ENCODE measurements at places on chromosomes 2 and 18. TPM values are rescaled to one million over a fixed set of nuclear protein-coding genes. Genes with fewer than 3 reads are reported as not detected.

DNA sequence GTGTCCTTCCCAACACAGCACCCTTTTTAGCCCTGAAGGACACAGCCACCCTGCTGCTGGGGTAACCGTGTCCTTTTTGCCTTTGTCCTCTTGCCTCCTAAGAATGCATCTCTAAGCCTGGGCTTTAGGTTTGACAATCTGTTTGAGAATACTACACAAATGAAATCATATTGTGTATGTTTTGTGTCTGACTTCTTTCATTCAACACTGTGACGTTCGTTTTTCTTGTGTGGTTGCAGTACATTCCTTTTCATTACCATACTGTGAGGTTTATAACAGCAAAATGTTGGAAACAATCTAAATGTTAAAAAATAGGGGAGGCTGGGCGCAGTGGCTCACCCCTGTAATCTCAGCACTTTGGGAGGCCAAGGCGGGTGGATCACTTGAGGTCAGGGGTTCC is 11.2 kb downstream of the ASPRV1 start:
- no peak for DNase-seq

GRCh38 chr2:138780908-138781307 is 718 bp upstream of the NXPH2 start:
- DNase-seq, result no peak

DNA sequence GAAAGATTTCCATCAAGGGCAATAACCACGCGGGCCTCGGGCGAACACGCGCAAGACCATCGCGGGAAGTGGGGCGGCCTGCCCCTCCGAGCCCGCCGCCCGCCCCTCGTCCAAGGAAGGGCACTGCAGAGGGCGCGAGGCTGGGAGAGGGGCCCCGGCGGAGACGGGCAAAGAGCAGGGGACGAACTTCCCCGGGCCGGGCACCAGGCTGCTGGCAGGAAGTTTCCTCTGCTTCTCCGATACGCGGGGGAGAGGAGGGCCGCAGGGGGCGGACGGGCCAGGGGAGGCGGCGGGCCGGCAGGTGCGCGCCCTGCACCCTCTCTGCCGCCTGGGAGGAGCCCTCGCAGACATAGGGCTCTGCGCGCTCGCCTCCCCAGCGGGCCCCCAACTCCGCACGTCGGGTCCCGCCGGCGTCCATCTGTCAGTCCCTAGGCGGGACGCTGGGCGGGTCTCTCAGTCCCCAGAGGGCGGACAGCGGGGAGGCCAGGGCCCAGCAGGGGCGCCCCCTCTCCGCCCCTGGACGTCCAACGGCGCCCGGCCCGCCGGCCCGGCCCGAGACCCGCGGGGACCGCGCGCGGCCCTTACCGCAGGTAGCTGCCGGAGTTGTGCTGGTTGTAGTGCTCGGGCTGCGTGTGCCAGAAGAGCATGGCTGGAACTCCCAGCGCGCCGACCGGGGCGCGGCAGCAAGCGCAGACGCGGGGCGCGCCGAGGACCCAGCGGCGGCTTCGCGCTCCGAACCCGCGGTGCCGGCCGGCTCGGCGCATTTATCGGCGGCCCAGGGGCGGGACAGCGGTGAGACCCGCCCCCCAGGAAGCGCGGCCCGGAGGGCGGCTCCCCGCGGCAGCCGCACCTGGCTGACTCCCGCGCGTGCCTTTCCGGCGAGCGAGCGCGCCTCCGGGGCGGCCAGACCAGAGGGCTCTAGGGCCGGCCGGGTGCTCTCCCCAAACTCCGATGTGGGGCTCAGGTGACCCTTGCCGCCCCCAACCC is at the start of gene TFCP2L1:
Gene TFCP2L1 (minus strand): TSS at position 740 of the 987 bp plus-strand sequence. CDS start 93 bp downstream, at position 647.
- peak; percentile 73 for DNase-seq

GRCh38 chr18:36724591-36725001 is 104.2 kb downstream of the TPGS2 start:
- no peak for DNase-seq

DNA sequence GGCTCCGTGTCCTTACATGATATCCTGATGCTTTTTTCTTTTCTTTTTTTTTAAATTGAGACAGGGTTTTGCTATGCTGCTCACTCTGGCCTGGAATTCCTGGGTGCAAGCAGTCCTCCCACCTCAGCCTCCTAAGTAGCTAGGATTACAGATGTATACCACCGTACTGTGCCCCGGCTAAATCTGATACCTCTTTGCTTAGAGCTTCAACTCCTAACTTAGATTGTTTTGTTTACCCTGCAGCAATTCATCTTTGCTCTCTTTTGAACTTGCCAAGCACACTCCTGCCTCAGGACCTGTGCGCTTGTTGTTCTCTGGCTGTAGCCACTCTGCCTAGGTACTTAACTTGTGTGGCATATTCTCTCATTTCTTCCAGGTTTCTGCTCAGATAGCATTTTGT is 24.5 kb downstream of the RAB10 start:
- DNase-seq, result no peak

DNA sequence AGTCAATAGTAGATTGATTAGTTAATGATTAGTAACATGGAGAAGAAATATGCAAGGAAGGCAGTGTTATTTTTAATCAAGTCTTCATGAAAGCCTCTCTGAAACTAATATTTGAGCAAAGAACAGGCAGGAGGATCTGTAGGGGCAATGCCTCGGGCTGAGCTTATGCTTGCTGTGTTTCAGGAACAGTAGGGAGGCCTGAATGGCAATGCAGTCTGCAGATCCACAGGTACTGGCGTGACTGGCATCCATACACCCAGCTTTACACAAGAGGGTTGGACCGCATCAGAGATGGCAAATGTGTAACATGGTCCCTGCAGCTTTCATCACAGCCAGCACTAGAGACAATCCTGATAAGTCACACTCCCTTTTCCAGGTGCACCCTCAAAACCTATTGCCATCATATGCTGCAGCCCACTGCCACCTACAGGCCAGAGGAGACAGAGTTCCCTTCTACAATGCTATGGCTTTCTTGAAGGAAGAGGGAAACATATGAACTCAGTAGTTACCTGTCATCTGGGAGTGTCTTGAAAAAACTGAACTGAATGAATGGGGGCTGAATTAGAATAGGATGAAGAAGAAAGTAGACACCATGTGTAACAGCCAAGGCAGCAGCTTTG is 582.4 kb upstream of the RAB6C start:
- DNase-seq, result peak; percentile 78

DNA sequence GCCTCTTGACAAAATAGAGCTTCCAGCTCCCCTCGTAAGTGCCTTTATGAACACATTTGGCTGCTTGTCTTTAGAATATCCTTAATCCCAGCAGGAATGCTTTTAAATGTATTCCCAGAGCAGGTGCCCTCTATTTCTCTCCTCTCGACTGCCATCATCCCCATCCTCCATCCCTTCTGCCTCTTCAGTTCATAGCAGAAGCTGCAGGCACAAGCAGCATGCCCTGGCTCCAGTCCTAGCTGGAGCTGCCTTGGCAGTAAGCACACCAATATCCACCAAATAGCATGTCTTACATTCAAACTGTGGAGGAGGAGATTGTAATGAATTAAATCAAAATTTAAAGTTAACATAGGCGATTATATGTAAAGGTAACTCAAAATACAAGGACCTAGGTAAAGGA is 891.3 kb upstream of the SLC39A10 start:
- no peak for DNase-seq

- DNase-seq, result no peak
Observed at GRCh38 chr2:47293976-47294375, 109.0 kb upstream of the MSH2 start.

GRCh38 chr2:230258483-230258882 is 32.9 kb downstream of the SP140 start:
- DNase-seq, result no peak

GRCh38 chr18:58604311-58604710 is 24.6 kb downstream of the ALPK2 start:
- DNase-seq, result no peak

DNA sequence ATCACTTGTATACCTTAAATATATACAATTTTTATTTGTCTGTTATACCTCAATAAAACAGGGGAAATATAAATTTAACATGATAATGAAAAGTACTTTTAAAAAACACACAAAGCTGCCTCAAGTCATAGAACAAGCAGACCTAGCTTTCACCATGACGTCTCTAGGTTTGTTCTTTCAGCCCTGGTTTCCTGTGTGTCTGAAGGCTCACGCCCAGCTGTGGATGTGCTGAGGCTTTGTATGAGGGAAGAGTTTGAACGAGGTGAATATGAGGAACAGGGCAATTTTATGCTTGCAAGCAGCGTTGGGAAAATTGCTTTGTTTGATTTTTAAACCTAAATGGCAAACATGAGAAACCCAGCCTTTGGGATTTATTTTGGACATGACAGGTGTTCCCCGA is 15.3 kb downstream of the SH3RF3 start:
- DNase-seq, result no peak

DNA sequence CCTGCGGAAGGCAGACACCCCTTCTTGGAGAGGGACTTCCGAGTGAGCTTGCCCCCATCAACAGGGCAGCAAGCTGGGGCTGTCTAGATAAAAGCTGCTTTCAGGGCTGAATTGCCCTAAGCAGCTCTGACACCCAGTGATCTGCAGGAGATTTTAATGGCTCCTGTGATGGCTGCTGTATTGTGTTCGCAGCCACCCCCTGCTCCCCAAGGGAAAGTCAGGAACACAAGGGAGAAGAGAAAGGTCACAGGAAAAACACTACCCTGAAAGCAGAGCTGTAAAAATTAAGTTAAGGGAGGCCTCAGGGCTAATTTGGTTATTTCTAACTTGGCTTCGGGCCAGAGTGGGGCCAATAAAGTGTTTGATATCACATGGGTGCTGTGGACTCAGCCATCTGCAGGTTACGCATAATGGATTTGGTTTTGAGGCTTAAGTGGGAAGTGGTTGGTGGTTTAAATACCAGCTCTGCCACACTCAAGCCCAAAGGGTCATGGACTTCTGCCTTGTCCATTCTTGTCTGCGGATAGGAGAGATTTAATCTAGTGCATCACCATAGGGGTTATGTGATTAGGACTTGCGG is 147.6 kb downstream of the CLIP4 start:
- no peak for DNase-seq

DNA sequence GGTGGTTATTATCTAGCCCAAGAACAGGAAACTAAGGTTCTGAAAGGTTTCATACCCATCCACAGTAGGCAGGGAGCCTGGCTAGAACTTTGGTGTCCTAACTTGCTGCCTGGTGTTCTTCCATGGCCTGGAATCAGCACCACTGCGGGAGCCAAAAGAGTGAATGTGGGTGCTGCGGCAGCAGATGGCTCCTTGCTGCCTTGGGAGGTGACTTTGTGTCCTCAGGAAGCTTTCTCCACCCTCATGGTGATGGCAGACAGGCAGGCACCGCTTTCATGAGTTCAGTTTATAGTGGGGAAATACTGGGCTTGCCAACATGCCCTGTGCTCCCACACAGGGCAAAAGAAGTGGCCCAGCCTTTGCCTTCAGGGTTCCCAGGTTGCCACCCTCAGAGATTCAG is 385.2 kb downstream of the BCL11A start:
- DNase-seq, result no peak

GRCh38 chr2:23381084-23381483 is 3.9 kb upstream of the KLHL29 start:
- DNase-seq, result no peak

DNA sequence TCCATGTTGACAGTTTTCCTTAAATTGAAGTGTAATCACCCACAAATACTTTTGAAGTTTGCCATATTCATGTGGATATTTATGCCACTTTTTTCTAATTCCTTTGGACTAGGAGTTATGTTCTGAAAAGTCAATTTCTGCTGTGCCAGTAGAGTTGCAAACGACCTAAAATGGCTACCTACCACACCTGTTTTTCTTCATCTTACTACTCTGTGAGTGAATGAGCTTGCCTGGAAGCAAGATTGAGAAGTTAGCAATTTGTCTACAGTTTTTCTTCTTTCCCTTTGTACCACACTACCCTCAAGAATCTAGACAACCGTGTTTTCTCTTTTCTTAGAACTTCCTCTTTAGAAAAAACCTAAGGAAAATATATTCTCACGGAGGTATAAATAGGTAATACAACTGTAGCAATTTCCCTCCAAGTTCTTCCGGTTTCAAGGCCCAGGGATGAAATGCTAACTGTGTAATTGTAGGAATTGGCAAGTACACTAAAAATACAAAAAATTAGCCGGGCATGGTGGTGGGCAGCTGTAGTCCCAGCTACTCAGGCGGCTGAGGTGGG is 7.3 kb upstream of the SLC39A10 start:
- no peak for DNase-seq

DNA sequence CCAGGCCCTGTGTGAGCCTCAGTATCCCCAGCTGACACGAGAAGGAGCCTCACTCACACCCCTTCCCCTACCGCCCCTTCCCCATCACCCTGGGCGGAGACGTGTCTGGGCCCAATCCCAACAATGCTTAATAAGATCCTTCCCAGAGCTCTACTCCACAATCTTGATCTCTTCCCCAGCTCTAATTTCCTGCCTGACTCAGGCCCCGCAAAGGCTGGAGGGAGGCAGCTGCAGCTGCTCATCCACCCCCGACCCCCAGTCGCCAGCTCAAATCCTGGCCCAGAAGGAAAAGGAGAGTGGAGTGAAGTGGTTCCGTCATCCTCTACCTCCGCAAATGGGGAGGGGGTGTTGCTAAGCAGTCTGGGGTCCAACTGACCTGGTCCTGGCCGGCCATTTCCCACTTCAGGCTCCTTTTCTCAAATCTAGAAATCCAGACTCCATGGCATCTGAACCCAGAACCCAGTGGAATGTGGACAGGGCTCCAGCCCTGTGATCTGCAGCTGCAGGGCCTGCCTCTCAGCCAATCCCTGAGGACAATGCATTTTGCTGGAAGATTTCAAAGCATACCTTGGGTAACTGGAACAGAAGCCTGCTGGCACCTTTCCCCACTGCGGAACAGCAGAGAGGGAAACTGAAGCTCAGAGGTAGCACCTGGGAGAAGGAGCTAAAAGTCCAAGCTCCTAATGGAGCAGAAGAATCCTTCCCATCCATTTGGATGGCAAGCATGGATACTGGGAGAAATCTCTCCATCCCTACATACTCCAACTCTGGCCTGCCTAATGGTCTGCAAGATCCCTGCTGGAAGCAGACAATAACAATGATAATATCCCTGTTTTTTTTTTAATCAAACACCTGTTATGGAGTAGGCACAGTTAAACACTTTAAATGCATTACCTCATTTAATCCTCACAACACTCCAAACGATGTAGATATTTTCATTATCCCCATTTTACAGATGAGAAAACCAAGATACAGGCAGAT is 5.6 kb upstream of the TNS1 start:
- DNase-seq, result no peak

DNA sequence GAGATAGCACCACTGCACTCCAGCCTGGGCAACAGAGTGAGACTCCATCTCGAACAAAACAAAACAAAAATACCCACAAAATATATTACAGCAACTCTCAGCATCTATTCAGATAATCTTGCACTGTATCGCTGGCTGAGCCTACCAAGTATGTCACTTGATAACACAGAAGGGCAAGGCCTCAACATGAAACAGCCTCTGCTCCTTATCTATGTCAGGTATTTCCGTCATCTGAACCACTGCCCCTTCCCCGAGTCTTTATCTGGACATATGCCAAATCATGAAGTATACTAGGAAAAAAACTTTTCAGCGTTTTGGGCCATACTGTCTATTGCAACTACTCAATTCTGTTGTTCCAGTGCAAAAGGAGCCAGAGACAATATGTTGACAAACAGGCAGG is 17.7 kb downstream of the PDIA6 start:
- DNase-seq, result no peak

- peak; percentile 78 for DNase-seq
Observed at GRCh38 chr18:2547477-2548087, 23.7 kb downstream of the METTL4 start.

BCL11A gene
- 11.6 TPM for total RNA-seq

ECEL1 gene
- total RNA-seq, result 1.0 TPM

FOXI3 gene
- total RNA-seq, result not detected

RFX8 gene
- not detected for total RNA-seq

EMILIN1 gene
- total RNA-seq, result 80.8 TPM

BUB1 gene
- total RNA-seq, result 9.4 TPM

All from hepatocyte (in vitro differentiated cells).